ENCODE measurements at places on chromosomes 4 and X. TPM values are rescaled to one million over a fixed set of nuclear protein-coding genes. Genes with fewer than 3 reads are reported as not detected.

FRMD7 gene
- total RNA-seq: not detected

RASGEF1B gene
- 45.6 TPM for total RNA-seq

GEMIN8 gene
- total RNA-seq: 24.3 TPM

ZNF711 gene
- total RNA-seq: 2.5 TPM

DCUN1D4 gene
- 39.6 TPM for total RNA-seq

TMLHE gene
- total RNA-seq: 16.7 TPM

PLXNB3 gene
- 11.3 TPM for total RNA-seq

TLR6 gene
- total RNA-seq: 9.1 TPM

DMD gene
- 30.9 TPM for total RNA-seq
